NCI-H510A treated with DMSO at 0.1 percent for 48 hours (cell line): ENCODE measurements at places on chromosomes 5 and 9.

DNA sequence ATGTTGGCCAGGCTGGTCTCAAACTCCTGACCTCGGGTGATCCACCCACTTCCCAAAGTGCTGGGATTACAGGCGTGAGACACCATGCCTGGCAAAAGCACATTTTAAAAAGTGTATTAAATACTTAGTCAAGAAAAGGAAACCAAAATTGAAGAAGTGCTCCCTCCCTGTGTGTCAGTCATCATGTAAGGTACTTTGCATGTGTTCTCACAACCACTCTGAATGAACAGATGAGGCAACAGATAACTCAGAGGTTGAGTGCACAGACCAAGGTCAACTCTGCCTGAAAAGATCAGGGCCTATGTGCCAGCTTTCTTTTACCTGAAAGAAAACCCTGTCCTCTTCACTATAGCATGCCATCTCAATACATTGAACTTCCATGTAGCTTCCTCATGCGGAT lies 289.7 kb downstream of the MRPS30 start:
- no peak for DNase-seq

DNA sequence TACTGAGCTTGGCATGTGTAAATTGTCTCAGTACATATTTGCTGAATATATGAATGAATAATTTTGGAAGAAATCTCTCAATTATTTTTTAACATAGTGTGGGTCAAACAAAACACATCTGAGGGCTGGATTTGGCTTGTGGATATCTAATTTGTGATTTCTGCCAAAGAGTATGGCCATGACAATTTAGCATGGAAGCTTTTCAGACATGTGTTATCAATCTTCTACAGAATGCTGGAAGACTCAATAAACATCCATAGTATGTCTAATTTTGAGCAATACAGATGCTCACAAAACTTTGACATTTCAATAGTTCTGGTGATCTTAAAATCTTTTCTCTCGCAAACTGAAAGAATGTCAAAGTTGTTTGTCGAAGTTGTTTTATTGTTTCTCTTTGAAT lies 214.1 kb upstream of the ANKH start:
- no peak for DNase-seq

- no peak for DNase-seq
Measured at GRCh38 chr5:67695369-67695768, 498.8 kb upstream of the CD180 start.

- DNase-seq: no peak
Measured at GRCh38 chr5:37619353-37619752, 220.5 kb downstream of the GDNF start.

DNA sequence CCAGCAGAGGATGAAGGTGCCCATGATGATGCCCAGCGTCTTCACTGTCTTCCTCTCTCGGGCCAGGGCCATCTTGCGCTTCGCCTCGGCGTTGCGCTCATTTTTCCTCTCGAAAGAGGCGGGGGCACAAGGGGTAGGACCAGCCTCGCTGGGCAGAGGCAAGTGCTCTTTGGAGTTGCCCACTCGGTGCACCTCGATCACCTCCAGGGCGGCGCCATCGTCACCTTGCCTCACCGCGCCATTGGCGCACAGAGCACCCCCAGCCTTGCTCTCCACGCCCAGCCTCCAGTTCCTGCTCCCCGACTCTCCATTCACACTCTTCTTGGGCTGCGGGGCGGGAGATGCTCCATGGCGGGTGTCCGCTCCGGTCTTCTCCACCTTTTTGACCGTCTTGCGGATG lies 1.6 kb downstream of the HTR1A start:
- no peak for DNase-seq

DNA sequence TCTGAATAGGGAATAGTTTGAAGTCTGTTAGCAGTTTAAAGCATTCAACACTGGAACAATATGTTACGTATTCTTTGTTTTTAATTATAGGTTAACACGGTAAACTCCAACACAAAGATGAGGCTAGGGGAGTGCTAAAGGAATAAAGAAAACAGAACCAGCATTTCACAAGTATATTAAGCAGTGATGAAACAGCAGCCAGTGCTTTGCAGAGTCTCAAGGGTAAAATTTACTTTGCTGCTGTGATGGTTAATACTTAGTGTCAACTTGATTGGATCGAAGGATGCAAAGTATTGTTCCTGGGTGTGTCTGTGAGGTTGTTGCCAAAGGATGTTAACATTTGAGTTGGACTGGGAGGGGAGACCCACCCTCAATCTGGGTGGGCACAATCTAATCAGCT lies 30.0 kb upstream of the GSN start:
- DNase-seq: no peak

GRCh38 chr9:111969061-111969460 lies 72.4 kb downstream of the UGCG start:
- DNase-seq: no peak

GRCh38 chr9:125522328-125522725 lies 184.7 kb downstream of the MAPKAP1 start:
- no peak for DNase-seq

GRCh38 chr5:161373345-161373707 lies 173.2 kb downstream of the GABRB2 start:
- DNase-seq: no peak
